ENCODE measurements at places on chromosomes 6 and 20.

DNA sequence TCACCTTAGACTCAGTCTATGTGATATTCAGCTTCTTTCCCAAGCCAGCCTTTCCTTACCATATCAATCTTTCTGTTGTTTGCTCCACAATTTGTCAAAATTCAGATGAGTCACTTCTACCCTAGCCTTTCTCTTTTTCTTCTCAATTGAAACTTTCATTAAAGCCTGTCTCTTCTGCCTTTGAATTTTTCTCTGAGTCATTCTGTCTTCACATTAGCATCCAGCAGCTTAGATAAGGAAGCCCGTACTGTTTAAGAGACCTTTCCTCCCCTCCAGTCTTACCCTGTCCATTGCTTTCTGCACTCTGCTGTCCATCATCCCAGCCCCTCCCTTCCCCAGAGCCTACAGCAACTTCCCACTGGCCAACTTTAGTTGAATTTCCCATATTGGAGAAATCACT is 34.9 kb upstream of the RALGAPA2 start:
- no peak for DNase-seq

GRCh38 chr20:45833030-45833882 is at the start of gene SNX21:
SNX21 (plus strand) TSS chr20:45833799; CDS start chr20:45833920, 121 bp downstream.
- peak; percentile 2 for DNase-seq

- no peak for DNase-seq
These were observed 61.8 kb upstream of the HDAC2 start for GRCh38 chr6:114032721-114033120.

GRCh38 chr6:71727632-71728294 is 158.6 kb upstream of the RIMS1 start:
- no peak for DNase-seq

DNA sequence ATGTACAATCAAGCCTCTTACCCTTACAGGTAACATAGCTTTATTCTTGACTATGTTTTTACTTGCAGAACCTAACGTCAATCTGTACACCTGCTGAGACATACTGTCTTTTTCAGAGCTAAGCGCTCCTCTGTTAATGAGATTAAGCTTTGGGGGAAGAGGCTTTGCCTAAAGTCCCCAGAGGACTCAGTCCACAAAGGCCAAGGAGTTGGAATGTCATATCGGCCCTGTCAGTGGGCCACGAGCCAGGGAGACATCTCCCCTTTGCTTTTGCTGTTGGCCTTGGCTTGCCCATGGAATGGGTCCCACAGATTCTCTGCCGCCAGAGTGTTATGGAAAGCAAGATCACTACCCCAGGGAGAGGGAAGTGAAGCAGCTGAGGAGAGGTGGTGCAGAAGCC is 64.1 kb upstream of the SOX4 start:
- DNase-seq: no peak

DNA sequence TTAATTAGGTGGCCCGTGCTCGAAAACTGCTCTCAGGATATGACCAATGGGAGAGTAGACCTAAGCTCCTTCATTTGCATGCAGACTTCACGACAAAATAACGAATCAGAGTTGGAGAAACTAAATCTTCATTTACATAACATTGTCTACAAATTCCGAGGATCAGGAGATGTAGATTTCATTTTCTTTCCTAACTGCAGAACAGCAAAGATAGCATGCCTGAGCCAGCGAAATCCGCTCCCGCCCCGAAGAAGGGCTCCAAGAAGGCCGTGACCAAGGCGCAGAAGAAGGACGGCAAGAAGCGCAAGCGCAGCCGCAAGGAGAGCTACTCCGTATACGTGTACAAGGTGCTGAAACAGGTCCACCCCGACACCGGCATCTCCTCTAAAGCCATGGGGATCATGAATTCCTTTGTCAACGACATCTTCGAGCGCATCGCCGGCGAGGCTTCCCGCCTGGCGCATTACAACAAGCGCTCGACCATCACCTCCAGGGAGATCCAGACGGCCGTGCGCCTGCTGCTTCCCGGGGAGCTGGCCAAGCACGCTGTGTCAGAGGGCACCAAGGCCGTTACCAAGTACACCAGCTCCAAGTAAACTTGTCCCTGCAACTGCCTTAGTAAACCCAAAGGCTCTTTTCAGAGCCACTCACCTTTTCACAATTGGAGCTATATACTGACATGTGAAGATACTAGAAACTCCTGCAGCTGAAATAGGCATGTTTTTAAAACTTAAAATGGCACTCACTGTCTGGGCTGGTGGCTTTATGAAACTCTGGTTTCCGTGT is 96.5 kb downstream of the HFE start:
- DNase-seq: peak; percentile 48

GRCh38 chr6:119890470-119890869 is 540.9 kb upstream of the MAN1A1 start:
- no peak for DNase-seq

DNA sequence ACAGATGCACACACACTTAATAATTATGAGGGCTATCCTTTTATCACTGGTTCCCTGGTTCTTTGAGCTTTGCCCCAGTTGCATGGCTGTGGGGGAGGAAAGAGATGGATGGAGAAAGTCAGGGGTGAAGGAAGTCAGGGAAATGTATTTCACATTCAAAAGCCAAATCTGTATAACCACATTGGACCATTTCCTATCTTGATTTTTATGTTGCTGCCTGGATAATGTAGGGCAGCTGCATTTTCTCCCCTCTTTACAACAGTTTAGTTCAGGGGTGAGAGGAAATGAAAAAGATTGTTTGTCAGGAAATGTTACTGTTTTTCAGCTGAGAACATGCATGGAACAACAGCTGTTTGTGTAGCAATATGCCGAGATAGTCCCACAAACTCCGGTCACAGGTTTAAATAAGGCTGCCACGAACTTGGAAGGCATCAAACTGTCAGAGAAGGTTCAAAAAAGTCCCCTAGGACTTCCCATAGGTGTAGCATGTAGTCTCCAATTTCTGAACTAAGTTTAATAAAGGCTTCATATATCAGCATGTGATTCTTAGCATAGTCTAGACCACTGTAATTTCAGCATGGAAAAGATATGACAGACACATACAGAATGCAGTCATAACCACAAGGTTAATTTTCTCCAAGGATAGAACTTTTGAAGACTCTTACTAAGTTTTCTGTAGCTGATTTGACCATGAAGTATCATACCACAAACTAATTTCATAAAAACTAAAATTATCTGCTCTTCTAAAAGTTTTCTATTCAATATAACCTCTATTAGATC is 82.1 kb upstream of the COL21A1 start:
- DNase-seq: no peak

- DNase-seq: no peak
These were observed 12.0 kb upstream of the MLIP start for GRCh38 chr6:54099225-54099624.

GRCh38 chr6:14004258-14004657 is 79.5 kb downstream of the RNF182 start:
- DNase-seq: no peak

DNA sequence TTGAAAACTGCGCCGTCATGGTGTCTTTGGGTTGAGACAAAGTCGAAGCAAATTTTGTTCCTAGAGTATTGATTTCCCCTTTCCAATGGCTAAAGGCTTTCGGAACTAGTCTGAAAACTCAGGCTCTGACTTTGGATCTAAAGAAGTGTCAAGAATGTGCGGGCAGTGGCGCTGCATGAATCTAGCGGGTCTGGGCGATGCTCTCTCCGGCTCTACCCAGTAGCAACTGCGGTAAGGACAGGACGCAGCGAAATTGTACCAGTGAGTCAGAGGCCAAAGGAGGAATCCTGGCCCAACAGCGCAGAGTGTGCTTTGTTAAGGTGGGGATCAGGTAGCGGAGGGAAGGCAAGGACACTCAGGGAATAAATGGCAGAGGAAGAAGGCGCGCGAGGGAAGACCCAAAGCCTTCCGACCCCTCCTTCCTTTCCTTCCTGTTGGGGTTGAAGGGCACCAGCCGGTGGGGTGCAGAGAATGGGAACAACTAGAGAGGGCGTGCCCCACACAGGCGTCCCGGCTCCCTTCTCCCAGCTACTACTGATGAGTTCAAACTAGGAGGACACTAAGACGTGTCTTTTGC is 32.1 kb downstream of the HLA-F start:
- DNase-seq: no peak

- no peak for DNase-seq
These were observed 516.3 kb downstream of the COL12A1 start for GRCh38 chr6:74689601-74690000.

DNA sequence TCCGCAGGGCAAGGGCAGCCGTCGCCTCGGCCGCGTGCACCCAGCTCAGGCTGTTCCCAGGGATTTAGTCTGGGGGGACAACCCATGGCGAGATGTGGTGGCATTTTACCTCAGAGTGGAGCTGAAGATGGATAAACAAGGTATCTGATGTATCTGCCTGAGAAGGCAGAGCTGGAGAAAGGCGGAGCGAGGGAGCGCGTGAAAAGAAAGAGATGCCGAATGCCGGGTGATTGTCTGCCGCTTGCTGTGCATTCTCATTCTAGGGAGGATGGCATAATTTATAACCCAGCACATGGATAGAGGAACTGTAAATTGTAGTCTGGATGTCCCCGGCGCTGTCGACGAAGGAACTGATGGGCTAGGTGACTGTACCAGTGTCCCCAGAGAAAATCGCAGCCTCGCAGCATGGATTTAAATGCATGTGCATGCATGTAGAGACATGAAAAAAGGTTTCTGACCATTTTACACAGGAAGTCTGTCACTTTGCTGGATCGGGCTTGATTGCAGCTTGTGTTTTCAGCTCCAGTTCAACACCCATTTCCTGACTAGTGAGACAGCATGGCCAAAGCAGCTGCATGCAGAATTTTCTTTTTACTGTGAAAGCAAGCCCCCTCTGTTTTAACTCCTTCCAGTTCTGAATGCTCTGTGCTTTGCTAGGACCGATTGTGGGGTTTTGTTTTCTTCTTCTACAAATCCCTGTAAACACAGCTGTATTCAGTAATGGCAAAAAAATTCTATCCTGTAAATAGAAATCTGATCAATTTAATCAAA is 149.7 kb downstream of the PRL start:
- DNase-seq: no peak

- no peak for DNase-seq
These were observed 249.8 kb downstream of the GMDS start for GRCh38 chr6:1995636-1996035.

DNA sequence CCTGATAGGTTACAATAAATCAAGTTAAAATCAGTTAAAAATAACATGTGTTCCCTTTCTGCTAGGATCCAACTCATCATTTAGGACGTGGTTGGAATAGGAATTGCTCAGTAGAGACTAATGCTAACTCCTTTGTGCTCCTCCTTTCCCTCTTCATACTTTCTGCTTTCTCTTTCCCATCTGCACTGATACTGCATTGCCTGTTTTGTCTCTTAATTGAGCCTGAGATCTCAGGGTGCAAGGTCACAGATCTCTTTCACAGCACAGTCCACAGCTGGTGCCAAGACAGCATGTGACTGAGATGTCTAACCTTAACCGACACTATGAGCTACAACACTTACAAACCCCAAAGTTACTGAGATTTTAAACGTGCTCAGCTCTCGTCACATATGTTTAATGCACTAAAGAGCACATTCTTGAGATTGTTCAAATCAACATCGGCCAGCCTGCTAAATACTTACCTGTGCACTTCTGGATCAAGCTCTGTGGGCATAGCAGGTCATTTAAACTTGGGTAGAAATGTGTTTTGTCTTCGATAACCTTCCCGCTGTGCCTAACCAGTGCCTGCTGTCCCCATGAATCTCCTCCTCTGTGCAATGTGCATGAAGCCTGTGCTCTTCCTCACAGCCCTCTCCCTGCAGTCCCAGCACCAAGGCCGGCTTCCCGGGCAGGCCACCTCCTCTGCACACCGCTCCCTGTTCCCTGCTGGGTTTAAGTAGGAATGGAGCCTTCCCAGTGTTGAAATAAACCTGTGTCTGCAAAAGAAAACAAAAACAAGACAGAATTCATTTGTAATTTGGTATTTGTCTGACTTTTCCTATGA is 39.6 kb upstream of the AFDN start:
- no peak for DNase-seq

DNA sequence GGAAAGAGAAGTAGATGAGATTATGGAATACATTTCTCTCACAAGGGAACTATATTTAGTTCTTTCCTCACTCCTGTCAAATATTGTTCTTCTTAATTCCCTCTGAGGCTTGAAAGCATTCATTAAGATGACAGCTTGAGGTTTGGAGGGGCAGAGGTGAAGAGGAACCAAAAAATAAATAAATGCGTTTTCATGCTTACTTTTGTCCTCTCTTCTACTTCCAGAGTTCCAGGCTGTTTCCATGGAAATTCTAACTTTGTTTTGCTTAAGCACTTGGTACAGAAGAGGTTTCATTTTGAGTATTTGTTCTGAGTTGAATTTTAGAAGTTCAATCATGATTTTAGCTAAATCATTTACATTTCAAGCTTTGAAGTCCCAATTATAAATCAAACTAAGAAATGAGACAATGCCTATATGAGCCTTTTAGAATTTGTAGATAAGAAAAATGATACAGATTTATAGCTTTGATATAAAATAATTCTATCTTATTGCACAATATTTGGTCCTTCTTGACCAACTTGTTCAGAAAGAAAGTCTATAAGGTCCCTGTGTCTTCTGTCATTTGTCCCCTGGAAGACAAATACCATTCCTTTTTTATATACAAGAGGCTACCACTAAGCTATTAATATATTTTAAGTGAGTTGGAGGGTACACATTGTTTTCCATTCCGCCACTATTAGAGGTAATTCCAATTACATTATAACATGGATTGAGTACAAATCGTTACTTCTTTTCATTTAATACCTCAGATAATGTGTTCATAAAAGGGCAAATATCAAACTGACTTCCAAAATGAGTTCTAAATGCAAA is 16.3 kb downstream of the RBM24 start:
- no peak for DNase-seq

DNA sequence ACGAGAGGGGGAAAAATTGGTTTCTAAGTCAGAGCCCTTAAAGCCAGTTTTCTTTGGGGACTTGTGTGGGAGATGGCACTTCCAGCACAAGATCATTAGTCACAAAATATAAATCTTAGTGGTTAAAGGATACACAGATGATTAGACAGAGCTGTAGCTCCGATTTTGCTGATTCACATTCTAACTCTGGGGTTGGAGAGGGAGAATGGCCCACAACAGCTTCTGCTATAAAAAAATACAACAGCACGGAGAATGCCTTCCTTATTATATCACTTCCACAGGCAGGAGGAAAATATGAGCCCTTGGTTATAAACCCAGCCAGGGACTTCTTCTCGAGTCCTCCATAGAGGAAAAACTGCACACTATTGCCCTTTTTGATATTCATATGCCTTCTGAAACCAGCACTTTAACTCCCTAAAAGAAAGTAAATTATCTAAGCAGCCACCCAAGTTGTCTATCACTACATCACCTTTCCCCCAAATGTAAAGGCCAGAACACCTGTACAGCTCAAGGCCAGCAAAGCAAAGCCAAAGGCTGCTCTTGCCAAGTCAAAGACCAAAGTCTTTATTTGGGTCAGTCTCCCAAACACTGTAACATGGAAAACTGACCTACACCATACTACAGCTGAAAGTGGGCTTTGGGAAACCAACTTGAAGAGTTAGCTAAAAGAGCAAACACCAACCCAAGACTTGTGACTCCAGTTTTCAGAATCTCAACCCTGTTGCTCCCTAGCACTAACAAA is 10.4 kb downstream of the MRPL14 start:
- no peak for DNase-seq

DNA sequence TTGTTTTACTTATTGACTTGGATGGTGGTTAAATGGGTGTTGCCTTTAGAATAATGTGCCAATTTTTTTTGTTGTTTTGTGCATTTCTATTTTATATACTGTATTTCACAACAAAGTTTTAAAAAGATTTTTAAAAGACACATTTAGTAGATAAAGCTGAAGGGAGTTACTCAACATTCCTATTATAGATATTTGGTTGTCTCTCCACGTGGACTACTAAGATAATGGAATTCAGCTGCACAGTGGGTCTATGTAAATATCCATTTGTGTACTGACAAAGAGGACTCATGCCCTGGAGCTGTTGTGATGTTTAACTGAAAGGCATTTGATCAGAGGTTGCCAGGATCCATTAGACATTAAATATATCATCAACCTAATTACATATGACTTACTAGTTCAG is 23.2 kb upstream of the FAM135A start:
- no peak for DNase-seq

Measured in stimulated activated naive CD4-positive, alpha-beta T cell treated with Interleukin-2 at 50 U/mL for 16 hours (primary cell).